ENCODE measurements at places on chromosomes 5 and 9. TPM values are rescaled to one million over a fixed set of nuclear protein-coding genes. Genes with fewer than 3 reads are reported as not detected.

- no peak for DNase-seq
Observed at GRCh38 chr5:62457071-62457470, 44.5 kb downstream of the IPO11 start.

DNA sequence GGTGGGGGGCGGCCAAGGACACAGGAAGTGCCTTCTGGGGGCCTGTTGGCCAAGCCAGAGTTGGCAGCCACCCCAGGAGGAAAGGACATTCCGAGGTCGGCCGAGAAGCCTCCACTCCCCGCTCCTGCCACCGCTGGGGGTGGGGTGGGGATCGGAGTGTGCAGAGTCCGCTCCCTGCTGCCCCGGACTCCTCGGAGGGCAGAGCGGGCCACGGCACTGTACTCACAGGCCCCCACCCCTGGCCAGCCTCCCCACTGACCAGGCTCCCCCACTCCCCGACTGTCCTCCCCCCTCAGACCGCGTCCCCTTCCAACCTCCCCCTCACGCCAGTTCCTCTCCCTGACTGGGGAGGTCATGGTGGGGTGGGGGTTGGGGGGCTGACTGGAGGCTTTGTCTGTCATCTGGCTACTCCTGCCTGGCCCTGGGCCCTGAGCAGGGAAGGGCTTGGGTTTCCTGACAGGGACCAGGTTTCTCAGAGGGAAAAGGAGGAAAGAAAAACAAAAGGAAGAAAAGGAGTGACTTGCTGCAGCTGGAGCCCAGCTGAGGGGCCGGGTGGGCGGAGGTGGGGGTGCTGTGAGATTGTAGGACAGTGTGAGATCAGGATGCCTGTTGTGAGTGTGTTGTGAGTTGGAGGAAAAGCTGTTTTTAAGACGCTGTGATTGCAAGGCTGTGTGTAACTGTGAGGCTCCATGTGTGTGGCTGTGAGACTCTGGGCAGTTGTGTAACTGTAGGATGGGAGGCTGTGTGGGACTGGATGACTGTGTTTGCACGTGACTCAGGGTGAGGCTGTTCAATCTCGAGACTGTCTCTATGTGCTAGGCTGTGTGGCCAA is 29.7 kb downstream of the CNTFR start:
- no peak for DNase-seq

DNA sequence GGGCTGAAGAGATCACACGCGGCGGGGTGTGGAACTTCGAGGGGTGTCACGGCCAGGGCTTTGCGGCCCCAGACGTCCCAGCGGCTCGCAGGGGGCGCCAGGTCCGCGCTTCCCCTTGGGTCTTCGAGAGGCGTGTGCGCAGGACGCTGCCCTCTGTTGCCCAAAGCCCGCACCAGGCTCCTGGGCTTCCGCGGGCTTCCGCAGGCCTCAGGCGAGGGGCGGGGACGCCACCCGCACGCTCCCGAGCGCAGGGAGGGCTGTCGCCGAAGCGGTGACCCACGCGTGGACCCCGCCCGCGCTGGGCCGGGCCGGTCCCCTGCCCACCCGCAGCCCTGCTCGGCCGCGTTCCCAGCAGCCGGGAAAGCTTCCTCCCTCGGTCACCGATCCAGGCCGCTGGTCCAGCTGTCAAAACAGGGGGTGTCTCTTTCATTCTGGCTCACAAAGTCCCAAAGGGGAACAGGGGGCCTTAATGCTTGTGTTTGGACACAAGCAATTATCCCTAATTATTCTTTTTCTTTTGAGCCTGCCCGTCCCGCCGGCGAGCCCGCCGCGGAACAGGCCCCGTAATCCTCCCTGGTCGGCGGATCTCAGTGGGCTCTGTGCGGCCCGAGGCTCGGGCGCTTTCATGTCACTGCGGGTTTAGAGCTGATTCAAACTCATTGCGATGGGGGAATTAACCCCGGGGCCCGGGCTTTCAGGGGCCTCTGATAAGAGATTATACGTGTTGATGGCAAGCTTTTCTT is 60.6 kb downstream of the TMEM174 start:
- DNase-seq: no peak

The STARD4 gene
- 6.5 TPM for total RNA-seq

GRCh38 chr9:133458643-133459312 is 1.0 kb upstream of the CACFD1 start:
- DNase-seq: no peak

- DNase-seq: peak; percentile 4
Observed at GRCh38 chr5:152673601-152674000, 268.5 kb upstream of the NMUR2 start.

DNA sequence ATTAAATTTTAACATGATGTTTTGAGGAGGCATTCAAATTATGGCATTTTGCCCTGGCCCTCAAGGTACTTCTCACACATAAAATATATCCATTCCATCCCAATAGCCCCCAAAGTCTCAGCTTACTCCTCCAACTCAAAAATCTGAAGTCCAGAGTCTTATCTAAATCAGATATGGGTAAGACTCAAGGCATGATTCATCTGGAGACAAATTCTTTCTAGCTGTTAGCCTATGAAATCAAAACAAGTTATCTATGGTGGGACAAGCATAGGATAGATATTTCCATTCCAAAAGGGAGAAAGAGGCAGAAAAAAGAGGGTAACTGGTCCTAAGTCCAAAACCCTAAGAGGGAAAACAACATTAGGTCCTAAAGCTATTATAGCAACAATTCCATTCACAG is 408.4 kb downstream of the ZNF608 start:
- DNase-seq: no peak

GRCh38 chr9:99576002-99576401 is 245.7 kb upstream of the NR4A3 start:
- no peak for DNase-seq

- DNase-seq: no peak
Observed at GRCh38 chr5:33310451-33310850, 130.3 kb upstream of the TARS1 start.

DNA sequence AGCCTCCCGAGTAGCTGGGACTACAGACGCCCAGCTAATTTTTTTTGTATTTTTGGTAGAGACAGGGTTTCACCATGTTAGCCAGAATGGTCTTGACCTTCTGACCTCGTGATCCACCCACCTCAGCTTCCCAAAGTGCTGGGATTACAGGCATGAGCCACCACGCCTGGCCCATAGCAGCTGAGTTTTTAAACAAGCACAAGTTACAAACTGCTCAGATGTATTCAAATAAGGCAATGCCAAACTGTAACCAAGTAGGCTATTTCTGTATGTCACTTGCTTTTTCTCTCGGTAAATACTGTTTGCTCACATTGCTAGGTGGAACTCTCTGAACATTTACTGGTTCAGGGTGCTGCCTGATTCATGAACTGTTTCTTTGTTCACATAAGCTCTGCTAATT is 799.3 kb upstream of the NUDT12 start:
- no peak for DNase-seq

The PCDHB4 gene
- total RNA-seq: not detected

- DNase-seq: no peak
Observed at GRCh38 chr5:95973793-95974325, 12.2 kb upstream of the ELL2 start.

DNA sequence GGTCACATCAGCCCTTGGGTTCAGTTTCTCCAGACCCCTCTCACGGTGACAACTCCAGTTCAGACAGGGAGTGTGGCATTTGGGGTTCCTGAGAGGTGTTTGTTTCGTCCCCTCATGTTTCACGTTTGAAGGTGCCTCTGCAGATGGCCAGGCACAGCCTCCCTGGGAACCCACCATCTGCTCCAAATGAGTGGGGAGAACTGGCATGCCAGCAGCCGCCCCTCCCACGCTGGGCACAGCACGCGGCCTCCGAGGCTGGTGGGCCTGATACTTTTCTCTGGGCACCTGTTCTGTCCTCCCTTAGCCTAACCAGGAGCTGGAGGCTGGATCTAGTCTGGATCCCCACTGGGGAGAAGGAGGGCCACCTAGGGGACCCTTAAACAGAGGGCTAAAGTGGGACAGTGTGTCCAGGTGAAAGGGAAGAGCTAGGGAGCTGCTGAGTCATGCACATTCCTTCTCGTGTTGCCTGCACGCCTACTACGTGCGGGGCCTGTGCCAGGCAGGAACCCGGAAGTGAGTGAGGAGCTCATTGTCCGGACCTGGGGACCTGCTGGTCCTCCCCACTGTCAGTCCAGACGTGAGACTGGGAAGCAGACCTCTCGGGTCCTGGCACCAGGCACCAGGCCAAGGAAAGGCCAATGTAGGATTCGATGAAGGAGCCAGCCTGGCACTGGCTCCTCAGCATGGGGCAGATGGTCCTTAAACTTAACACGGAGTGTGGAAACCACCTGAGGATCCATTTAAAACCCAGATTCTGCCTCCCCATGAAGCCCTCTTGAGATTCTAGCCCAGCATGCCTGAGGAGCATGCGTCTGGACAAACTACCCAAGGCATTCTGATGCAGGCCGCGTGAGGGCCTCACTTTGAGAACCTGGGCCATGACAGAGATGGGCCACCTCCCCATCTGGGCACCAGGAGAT is 11.7 kb downstream of the DNM1 start:
- peak; percentile 68 for DNase-seq

The TAF11L5 gene
- not detected for total RNA-seq
